ENCODE measurements at places on chromosomes 4 and X.

GRCh38 chr4:52317981-52318380 is 266.9 kb downstream of the SPATA18 start:
- DNase-seq = no peak

DNA sequence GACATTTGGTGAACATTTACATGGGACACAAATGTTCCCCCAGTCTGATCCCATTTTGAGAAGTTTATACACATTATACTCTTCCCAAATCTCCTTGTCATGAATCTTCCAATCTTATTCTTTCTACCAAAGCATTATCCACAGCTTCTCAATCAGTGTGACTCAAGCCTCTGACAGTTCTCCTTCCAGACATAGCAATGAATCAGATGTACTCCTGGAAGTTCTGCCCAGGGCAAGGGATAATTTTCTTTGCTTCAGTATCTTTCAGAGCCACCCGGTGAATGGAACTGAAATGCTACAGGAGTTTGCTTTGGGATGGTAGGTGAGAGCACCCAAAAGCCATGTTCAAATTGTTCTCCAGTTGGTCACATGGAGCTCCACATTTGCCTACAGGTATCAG is 145.5 kb downstream of the ANXA5 start:
- DNase-seq = no peak

DNA sequence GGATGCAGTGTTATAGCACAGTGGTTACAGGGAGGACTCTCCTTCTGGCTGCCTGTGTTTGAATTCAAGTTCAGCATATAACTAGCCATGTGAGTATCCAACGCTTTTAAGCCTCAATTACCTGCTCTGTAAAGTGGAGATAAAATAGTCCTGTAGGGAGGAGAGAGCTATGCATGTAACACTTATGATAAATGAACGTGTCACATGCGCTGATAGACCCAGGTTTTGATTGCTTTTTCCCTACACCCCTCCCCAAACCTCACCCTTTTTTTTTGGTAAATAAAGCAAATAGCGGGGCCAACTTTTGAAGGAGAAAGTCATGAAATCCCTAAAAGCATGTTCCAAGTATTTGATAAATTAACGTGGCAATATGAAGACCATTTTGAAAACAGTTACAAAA is 20.4 kb upstream of the AMELX start:
- no peak for DNase-seq

DNA sequence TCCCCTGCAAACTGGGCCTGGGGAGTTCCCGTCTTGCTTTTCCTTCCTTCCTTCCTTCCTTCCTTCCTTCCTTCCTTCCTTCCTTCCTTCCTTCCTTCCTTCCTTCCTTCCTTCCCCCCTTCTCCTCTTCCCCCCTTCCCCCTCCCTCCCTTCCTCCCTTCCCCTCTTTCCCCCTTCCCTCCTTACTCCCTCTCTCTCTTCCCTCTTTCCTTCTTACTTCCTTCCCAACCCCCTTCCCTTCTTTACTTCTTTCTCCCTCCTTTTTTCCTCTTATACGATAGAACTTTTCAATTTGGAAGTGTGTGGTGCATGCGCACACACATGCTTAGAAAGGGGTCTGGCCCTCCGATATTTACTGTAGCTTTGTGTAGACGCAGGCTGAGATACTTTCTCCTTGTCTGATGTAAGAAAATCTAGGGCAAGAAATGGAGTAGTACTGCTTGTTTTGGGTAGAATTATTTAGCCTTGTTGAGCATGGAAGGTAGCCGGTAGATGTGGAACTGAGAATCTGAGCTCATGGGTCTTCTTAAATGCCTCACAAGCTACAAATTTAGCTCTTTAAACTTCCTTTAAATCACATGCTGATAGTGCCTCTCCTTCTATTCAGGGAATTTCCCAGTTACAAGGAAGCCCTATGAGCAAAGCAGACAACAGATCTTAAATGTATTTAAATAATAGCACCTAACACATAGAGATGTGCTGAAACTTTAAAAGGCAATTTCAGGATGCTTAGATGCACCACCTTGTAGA is 189.6 kb downstream of the GPAT3 start:
- no peak for DNase-seq

GRCh38 chr4:176611381-176611780 is 181.3 kb downstream of the VEGFC start:
- no peak for DNase-seq

DNA sequence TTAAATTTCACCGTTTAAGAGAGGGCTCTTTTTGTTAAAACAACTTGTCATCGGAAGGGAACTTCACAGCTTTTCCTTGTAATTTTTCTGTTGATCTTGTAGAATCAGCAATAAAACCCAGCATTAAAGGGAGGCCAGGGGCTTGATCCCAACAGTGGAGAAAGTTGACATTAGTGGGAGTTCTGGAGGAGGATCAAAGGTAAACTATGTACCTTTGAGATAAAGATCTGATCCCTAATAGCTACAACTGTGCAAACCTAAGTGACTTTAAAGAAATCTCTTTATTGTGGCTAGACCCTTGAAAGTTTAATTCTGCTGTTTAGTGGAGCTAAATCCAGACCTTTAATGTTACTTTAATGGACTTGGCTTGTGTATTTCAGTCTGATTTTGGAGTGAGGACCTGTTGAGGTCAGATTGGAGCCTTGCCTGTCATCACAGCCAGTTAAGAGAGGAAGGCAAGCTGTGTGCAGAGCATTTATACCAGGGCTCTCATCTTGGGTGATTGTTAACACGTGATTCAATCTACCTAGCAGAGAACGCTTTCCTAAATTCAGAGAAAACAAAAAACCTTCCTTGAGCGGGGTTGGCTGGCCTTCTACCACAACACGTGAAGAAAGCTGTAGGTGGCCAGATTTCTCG is 1.7 kb downstream of the DOCK11 start:
- peak; percentile 32 for DNase-seq

GRCh38 chr4:71694961-71695360 is 88.9 kb downstream of the GC start:
- no peak for DNase-seq

DNA sequence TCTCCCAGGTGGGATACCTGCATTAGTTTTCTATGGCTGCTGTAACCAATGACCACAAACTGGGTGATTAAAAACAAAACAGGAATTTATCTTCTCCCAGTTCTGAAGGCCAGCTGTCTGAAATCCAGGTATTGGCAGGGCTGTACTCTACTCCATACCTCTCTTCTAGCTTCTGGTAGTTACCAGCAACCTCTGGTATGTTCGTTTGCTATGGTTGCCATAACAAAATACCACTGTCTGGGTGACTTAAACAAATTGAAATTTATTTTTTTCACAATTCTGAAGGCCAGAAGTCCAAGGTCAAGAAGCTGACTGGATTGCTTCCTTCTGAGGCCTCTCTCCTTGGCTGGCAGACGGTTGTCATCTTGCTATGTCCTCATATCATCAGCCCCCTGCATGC is 642.1 kb upstream of the TENM3 start:
- DNase-seq = no peak

Data from activated T-cell treated with anti-CD3 and anti-CD28 coated beads, Interleukin-2, amount 50 U/mL, for 1 hour (primary cell).